ENCODE measurements at places on chromosomes 4 and X. TPM values are rescaled to one million over a fixed set of nuclear protein-coding genes. Genes with fewer than 3 reads are reported as not detected.

GRCh38 chr4:15989424-15989823, 26.4 kb upstream of the FGFBP2 start:
- peak; percentile 50 for DNase-seq

DNA sequence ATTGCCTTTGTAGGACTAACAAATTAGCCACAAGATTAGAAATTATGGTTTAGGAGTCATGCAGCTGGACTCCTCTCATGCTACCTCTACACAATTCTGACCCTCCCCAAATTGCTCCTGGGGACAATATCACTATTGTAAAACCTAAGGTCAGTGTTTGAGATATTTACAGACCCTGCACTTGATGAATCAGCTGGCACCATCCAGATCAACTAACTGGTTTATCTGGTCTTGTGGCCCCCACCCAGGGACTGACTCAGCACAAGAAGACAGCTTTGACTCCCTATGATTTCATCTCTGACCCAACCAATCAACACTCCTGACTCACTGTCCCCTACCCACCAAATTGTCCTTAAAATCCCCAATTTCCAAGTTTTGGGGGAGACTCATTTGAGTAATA, 192.4 kb downstream of the STPG2 start:
- no peak for DNase-seq

GRCh38 chr4:2833671-2834000, 10.0 kb upstream of the ADD1 start:
- no peak for DNase-seq

GRCh38 chrX:69705818-69706217, 89.9 kb downstream of the EDA start:
- DNase-seq: no peak

DNA sequence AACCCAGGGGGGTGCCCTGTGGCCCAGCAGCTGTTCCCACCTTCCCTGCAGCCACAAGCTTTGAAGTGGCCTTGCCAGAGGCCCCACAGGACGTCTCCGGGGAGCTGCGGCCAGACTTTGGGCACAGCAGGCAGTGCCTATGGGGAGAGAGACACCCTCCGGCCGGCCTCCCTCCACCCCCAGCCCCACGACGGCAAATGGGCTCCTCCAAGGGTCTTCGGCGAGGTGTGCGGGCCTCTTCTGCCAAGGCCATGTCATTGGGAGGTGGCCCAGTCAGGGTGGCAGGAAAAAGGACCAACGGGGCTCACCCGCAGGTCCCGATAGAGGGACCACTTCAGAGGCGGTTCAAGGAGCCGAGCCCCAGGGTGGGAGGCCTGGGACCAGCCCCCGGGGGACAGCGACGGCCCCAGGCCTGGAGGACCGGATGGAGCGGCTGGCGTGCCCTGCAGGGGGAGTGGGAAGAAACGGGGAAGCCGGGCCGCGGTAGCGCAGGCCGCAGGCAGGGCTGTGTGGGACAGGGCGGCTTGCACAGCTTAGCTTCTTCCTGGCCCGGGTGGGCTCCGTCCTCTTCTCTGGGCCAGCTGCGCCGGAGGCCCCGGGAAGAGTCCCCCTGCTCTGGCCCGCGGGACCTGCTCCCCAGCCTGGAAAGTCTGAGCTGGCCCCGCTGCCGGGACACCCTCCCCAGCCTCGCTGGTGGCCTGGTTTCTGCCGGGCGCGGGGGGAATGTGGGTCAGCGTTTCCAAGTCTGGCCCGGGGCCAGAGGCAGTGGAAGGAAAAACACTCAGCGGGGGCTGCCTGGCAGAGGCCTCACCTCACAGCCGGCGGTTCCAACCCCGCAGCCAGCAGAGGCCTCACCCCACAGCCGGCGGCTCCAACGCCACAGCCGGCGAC, 21.9 kb upstream of the SPON2 start:
- no peak for DNase-seq

GRCh38 chr4:51943221-51943620, 76.9 kb downstream of the LRRC66 start:
- peak; percentile 30 for DNase-seq

- DNase-seq: no peak
These were observed 11.2 kb upstream of the SYTL4 start for GRCh38 chrX:100743009-100743607.

GRCh38 chrX:292900-293897, 12.0 kb downstream of the PLCXD1 start:
- no peak for DNase-seq

GRCh38 chr4:123674762-123675465, 278.3 kb downstream of the SPRY1 start:
- DNase-seq: no peak

DNA sequence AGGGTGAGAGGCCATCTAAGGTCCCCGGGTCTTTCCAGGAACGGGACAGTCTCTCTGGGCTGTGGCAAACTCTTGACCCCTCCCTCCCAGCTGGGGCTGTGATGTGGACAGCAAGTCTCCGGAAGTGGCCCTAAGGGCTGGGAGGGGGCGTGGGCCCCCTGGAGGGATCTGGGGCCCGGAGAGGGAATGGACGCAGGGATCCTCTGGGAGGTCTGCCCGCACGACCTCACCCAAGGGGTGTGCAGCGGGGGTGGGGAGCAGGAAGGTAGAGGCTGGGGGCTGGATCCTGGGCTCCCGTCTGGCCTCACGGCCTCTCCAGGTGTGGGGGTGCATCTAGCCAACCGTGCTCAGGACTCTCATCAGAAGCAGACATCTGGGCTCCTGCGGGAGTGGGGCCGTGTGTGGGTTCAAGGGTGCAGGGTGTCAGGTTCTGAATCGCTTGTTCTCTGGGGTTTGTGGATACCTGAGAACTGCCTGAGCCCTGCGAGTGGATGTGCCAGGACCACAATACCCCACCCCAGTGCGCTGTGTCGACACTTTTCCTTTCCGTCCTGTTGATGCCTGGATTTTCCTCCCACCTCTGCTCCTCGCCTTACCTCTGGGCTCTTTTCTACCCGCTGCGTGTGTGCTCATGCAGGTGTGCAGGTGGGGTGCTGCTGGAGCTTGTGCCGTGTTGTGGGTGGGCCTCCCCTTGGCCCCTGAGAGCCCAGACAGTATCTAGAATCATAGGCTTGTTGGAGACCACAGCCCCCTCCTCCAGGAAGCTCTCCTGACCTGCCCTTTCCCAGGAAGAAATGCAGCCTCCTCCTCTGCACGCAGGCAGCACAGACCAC, 915 bp downstream of the CPZ start:
- peak; percentile 29 for DNase-seq

Gene COX7B2
- total RNA-seq: not detected

DNA sequence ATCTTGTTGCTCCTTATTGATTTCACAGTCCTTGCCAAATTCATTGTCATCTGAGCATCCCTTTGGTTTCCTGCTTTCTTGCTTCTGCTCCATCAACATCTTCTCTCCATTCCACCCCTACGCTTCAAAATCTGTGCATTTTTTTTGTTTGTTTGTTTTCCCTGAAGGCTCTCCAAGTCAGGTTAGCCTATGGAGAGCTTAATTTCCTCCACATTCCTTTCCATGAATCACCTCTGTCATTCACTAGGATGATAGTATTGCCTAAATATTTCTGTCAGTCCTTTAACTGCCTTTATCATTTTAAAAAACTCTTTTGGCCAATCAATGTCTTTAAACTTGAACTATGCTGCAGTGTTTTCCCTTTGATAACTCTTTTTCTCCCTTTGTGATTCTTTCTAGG, 67.7 kb downstream of the PPARGC1A start:
- DNase-seq: no peak

DNA sequence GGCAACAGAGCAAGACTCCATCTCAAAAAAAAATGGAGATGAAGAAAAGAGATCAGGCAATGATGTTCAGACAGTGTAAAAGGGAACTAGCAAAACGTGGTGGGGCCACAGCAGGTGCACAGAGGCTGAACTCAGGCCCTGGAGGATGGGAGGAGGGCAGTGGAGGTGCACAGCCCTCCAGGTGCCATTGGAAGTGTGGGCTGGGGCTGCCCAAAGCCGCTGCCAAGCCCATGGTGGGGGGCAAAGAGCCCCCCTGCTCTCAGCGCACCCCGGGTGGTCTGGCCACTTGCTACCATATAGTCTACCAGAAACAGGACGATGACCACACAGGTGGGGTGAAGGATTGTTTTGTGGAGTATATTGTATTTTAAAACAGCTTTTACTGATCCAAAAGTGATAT, 7.1 kb downstream of the TMEM271 start:
- DNase-seq: no peak

GRCh38 chrX:19827088-19827487, 60.3 kb downstream of the SH3KBP1 start:
- no peak for DNase-seq

DNA sequence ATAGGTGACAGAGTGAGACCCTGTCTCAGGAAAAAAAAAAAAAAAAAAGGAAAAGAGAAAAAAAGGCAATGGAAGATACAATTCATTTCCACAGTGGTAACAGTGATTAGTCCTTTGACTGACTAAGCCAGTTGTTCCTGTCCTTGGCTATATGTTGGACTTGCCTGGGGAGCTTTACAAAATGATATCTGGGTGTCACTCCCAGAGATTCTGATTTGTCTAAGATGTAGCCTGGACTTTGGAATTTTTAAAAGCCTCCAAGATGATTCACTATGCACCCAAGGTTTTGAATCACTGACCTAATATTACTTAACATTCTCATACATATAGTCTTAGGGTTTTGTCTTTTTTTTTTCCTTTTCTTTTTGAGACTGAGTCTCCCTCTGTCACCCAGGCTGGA, 16.9 kb downstream of the HELQ start:
- DNase-seq: peak; percentile 16

Gene GAGE13
- total RNA-seq: not detected

DNA sequence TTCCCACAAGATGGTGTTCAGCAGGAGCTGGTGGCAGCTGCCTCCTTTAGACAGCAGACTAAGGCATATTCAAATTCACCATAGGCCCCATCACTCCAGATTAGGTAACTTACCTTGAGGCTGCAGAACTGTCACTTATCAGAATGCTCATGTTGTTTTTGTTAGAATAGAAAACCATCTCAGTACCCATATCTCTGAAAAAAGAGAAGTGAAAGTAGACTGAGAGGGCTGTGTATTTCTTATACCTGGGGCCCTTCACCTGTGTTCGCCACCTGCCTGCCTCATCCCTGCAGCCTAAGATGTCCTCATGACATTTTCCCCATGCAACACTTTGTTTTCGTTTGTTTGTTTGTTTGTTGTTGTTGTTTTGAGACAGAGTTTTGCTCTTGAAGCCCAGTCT, 32.9 kb upstream of the SPRY1 start:
- no peak for DNase-seq

Gene CT47B1
- total RNA-seq: not detected

Gene PAK3
- total RNA-seq: not detected

DNA sequence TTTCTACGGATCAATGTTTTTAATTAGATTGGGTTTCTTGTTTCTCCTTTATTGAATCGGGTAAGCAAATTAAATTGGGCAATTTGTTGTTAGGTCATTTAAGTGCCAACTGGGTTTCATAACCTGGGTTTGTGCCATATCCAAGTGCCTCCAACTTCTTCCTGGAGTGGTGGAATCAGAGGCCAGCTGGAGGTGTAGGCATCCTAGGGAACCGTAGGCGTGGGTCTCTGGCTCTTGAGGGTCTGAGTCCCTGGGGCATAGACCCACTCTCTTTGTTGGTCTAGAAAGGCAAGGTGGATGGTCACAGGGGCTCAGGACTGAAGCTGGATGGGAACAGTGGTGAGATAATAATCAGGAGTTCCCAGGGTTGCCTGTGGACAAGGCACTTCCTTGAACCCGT, 18.3 kb downstream of the CNGA2 start:
- DNase-seq: no peak

GRCh38 chrX:41720125-41720779, 3.7 kb upstream of the GPR82 start:
- peak; percentile 5 for DNase-seq

- no peak for DNase-seq
These were observed 32.2 kb upstream of the MAGEA10 start for GRCh38 chrX:152170621-152171020.

- no peak for DNase-seq
These were observed 50.2 kb upstream of the KIT start for GRCh38 chr4:54607521-54607920.

Gene KLB
- total RNA-seq: not detected

Gene H2BW2
- not detected for total RNA-seq

Gene FAM149A
- total RNA-seq: 0.13 TPM

GRCh38 chr4:143262838-143263237, 73.8 kb upstream of the GAB1 start:
- no peak for DNase-seq

DNA sequence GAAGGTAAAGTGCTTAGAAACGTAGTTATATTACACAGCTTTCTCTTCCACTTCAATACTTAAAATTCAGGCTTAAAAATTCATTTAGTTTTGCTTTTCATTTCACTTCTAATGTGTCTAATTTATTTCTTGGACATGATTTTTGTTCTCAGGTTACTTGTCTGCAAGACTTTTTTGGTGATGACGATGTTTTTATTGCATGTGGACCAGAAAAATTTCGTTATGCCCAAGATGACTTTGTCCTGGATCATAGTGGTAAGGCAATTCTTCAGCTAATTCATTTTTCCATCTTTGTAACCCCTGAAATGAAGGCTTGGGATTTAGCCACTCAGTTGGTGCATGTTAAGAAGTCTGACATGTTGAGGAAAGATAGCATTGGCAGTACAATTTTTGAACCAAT, 114.7 kb downstream of the DCLK2 start:
- no peak for DNase-seq

- DNase-seq: no peak
These were observed 836.0 kb downstream of the TRIML1 start for GRCh38 chr4:188975271-188975670.

Gene NRK
- not detected for total RNA-seq

DNA sequence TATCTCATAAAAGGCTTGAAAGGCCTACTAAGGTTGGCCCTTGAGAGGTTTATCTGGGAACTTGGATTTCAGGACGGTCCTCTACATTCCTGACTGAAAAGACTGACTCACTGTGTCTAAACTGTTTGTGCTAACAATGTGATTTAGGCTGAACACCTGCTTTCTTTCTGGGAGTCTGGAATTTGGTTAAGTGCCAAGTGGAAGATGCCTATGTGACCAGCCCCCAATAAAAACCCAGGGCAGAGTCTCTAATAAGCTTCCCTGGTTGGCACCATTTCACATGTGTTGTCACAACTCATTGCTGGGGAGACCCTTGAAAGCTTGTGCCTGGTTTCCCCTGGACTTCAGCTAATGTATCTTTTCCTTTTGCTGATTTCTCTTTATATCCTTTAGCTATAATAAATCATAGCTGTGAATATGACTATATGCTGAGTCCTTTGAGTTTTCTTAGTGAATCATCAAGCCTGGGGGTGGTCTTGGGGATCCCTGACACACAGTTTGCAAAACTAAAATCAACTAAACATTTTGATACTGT, 55.1 kb downstream of the GPR82 start:
- DNase-seq: peak; percentile 59

DNA sequence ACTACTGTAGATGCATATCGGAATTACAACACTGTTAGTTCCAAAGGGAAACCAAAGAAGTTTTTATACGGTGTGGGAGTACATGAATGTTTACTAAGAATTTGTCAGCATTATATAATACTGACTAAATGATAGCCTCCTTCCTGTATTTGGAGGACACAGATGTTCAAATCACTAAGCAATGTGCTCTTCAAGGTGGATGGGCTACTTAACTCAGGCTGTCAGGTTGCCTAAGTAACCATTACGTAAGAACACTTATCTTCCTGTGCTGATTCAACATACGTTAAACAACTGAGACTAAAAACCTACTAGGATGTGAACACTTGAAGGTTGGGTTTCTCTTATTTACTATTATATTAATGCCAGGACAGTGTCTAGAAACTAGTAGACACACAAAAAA, 81.9 kb upstream of the HPGD start:
- peak; percentile 55 for DNase-seq

GRCh38 chr4:36237366-36238313, 6.7 kb downstream of the ARAP2 start:
- DNase-seq: no peak

GRCh38 chr4:99648321-99648720, 9.3 kb downstream of the C4orf54 start:
- no peak for DNase-seq

All from GM23248 (cell line).